ENCODE measurements at places on chromosomes 5 and 9.

GRCh38 chr5:13201022-13201421 lies 743.5 kb downstream of the DNAH5 start:
- no peak for DNase-seq

DNA sequence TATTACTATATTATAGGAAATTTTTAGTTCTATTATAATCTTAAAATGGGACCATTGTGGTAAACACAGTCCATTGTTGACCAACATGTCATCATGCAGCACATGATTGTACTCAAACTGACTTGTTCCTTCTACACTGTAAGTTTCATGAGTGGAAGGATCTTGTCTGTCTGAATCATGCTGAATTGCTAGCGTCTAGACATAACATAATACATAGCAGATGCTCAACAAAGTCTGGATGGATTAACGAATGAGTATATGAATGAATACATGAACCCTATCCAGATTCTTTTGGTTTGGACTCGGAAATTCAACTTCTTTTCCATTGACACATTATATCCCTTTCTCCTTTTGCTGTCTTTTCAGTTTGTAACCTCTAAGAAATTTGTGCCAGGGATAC lies 429.2 kb upstream of the SGCD start:
- no peak for DNase-seq

DNA sequence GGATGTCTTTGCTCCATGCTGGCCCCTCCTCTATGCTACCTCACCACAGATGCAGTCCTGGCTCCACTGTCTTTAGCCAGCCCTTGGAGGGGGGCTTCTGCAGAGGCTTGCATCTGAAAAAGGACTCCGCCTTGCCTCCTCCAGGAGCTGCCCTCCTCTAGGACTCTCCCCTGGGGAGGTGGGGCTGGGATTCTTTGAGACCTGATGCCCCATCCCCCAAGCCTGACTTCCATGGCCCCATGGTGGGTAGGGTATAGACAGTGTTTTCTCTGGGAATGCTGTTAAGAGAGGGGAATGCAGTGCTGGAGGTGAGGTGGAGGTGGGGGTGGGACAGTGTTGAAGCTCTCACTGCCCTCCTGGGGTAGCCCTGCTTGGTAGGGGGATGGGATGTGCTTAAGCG lies 14.3 kb downstream of the JADE2 start:
- no peak for DNase-seq

DNA sequence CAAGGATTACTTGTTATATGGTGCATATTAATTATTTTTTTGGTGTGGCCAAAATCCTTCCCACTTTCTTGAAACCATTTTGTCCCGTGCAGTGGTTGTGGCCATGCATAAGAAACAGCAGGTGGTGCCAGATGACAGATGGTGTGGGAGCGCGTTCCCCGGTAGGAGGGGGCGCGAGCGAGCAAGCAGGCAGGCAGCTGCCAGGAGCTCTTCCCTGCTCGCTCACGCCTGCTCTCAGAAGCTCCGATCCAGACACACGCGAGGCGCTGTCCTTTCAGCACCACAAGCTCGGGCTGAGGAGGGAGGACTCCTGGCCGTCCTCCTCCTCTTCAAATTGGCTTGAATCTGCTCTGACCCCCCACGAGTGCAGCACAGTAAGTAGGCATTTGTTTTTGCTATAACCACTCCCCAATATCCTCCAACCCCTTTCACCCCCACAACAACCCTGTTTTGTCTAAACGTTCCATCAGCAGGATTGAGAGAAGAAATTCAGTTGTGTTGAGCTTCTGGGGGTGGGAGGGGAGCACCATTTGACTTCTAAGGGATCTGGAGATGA lies at the start of gene NSG2:
NSG2 (plus strand) TSS at position 237 of the 556 bp plus-strand sequence. CDS start 1,050 bp downstream, outside the sequence.
- DNase-seq, result no peak

GRCh38 chr5:107542428-107542827 lies 128.3 kb downstream of the EFNA5 start:
- no peak for DNase-seq
